Suppressor macrophage (primary cell): ENCODE measurements at places on chromosomes 1 and 21.

DNA sequence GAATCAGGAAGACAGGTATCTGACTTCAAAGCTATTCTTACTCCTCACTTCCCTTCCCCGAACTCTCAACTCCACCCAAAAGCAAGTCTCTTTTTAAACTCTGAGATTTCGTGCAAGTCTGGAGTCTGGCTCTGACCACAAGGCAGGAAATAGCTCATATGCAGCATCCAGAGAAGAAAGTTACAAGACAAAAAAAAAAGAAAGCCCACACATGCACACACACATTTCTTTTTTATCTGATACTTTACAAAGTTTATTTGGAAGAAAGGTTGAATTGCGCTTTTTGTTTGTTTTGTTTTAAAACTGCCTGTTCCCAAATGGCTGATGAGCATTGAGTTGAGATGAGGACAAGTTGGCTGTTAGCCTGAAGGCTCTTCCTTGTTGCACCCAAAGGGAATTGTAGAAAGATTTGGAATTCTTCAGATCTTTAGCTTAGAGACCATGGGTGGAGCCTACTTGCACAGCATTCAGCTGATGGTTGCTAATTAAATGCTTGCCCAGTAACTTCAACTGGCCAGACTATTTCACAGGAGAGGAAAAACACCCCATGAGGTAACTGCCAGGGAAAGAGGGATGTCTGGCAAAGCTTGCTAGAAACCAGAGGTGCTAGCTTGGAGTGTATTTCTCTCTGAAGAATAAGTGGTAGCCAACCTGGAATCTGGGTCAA lies 490.3 kb downstream of the TTLL7 start:
- no peak for DNase-seq

- DNase-seq: no peak
These were observed 3.2 kb downstream of the CCN1 start for GRCh38 chr1:85583611-85584263.

GRCh38 chr1:236699366-236699765 lies 13.1 kb downstream of the ACTN2 start:
- DNase-seq: no peak

DNA sequence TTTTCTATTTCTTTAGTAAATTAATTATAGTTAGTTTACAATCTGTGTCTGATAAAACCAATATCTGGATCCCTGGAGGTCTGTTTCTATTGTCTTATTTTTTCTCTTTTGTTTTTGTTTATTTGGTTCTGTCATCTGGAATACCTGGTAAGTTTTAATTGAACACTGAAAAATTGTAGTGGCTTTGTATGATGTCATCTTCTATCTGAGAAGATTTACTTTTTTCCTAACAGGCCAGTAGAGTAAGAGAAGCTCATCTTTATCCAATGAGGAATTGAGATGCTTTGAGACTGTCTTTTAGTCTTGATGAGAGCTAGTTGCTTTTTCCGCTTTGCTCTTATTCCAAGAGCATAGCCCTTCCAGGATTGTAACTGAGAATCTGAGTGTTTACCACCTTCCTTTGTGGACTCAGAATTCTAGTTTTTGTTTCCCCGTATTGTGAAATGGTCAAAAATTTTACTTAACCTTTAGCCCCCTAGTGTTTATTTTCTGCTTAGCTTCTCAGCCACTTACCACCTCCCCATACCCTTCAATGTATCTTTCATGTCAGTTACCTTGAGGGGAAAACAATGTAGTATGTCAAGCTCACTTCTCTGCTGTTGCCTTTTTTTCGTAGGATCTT lies 25.0 kb downstream of the PTGFRN start:
- no peak for DNase-seq

GRCh38 chr1:10888291-10888690 lies 91.8 kb upstream of the CASZ1 start:
- no peak for DNase-seq

GRCh38 chr1:184755226-184756065 lies 788 bp upstream of the EDEM3 start:
- DNase-seq: no peak

DNA sequence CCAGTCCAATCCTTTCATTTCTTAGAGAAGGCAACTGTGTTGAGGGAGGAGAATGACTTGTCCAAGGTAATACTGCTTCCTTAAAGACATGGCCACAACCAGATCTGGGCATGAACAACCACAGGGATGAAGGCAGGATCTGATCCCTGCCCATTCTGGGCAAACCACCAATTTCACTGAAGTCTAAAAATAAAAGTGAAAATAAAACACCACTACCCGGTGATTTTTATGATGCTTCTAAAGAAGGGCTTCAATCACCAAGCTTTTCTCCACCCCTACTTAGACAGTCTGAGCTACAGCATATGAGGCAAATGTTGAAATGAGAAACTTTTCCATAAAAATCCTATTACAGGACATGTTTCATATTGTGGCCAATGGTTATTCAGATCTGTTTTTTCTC lies 133.0 kb downstream of the PTPN14 start:
- no peak for DNase-seq

GRCh38 chr1:26537951-26538352 lies 8.4 kb downstream of the RPS6KA1 start:
- peak; percentile 87 for DNase-seq

DNA sequence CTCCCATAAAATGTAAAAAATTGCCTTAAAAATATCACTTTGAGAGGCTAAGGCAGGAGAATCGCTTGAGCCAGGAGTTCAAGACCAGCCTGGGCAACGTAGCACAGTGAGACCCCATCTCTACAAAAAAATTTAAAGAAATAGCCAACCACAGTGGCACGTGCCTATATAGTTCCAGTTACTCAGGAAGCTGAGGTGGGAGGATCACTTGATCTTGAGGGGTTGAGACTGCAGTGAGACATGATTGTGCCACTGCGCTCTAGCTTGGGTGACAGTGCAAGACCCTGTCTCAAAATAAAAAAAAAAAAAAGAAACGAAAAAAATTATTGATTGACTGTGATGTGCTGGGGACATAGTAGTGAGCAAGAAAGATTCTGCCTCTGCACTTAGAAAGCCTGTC lies 38.4 kb downstream of the PKN2 start:
- DNase-seq: no peak
